ENCODE measurements at places on chromosomes 3 and 15.

- no peak for DNase-seq
Measured at GRCh38 chr15:29465196-29465595, 195.6 kb upstream of the NSMCE3 start.

GRCh38 chr3:43874731-43875130 is 184.0 kb downstream of the ABHD5 start:
- DNase-seq: no peak

DNA sequence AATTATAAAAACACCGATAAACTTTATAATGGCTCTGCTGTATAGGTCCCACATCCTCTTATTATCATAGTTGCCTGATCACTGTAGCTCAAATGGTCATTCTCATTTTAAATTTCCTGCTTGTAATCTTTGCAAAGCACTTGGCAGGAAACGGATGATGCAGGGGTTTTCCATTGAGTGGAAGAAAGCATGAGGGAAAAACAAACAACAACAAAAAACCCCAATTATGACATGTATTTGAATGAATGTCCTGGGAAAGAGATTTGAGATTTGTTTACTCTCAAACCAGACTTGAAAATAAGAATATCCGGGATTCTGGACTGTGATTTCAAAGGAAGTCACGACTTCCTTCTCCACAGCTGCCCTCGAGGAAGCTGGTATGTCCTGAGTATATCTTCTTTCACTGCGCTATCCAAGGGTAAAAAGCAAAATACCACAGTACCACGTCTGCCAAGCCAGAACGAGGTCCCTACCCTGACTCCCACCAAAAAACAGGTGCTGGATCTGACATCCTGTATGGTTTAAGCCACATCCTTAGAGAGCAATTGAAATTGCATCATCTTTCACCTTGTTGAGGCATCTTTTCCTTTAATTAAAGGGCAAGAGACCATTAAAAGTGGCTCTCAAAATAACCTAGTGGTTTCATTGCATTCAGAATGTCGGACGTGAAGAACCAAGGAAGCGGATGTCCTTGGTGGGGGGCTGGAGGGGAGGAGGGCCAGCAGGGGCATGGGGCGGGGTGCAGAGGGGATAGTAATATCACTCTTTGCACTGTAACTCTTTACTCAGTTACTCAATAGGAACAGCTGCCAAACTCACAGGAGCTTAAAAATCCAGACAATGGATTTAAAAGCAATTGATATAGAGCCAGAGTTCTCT is 13.5 kb upstream of the TIPIN start:
- DNase-seq: no peak

- no peak for DNase-seq
Measured at GRCh38 chr3:126661532-126662364, 6.8 kb upstream of the TXNRD3 start.

DNA sequence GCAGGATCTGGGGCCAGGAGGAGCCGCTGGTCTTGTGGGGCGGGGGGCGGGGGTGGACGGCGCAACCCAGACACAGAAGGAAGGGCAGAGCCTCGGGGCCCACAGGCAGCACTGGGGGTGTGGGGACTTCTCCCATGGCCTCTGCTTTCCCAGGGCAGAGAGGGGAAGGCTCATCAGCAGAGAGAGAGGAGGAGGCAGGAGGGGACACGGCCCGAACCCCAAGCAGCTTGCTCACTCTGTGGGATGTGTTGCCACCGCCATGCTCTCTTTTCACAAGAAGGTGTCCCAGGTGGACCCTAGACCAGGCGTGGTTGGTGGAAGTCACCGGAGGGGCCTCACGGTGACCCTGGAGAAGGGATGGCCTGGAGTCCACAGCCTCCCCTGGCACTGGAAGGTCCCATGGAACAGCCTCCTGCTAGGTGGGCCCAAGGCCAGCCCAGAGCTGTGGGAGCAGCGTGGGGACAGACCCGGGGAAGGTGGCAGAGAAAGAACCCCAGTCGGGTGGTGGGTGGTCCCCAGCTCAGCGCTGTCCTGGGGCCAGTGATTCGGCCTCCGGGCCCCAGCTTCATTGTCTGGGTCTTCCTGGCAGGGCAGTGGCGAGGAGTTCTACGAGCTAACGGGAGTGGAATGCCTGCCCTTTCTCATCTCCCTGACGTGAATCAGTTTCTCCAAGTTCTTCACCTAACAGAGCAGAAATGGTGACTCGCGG is 46.8 kb upstream of the PCSK6 start:
- no peak for DNase-seq
